ENCODE measurements at places on chromosomes 7 and 10.

DNA sequence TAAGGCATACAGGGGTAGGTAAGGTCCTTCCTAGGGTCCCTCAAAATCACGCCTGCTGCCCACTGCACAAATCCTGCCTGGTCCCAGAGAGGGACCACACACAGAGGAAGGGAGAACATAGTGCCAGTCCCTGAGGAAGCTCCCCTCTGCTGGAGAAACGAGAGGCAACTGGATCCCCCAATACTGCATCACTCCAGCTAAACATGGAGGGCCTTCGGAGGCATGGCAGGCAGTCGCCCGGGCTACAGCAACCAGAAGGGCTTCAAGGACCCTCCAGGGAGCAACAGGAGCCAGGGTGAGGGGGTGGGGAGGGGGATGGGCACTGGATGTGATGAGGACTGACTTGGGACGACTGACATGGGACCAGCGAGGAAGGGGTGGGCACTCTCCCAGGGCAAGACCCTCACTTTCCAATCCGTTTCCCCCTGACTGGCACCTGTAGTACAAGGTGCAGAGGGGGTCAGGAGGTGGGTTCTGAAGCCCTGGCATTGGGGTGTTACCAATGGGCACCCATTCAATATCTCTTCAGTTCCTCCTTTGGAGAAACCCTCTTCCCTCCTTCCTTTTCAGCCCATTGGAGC is 21.7 kb downstream of the DDIT4 start:
- no peak for DNase-seq

DNA sequence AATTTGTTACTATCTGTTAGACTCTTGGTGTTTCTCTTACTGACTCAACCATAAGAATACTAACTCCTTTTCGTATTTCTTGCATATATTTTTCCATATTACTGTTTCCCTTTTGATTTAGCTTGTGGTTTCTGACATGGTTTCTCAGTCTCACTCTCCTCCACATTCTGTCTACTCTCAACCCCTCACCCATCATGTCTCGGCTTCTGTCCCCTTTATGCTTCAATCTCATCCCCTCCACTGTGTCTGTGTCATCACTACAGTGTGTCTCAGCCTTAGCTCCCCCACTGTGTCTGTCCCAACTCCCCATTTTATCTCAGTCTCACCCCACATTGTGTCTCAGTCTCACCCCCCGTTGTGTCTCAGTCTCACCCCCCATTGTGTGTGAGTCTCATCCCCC is 126.9 kb downstream of the VIPR2 start:
- DNase-seq, result no peak

DNA sequence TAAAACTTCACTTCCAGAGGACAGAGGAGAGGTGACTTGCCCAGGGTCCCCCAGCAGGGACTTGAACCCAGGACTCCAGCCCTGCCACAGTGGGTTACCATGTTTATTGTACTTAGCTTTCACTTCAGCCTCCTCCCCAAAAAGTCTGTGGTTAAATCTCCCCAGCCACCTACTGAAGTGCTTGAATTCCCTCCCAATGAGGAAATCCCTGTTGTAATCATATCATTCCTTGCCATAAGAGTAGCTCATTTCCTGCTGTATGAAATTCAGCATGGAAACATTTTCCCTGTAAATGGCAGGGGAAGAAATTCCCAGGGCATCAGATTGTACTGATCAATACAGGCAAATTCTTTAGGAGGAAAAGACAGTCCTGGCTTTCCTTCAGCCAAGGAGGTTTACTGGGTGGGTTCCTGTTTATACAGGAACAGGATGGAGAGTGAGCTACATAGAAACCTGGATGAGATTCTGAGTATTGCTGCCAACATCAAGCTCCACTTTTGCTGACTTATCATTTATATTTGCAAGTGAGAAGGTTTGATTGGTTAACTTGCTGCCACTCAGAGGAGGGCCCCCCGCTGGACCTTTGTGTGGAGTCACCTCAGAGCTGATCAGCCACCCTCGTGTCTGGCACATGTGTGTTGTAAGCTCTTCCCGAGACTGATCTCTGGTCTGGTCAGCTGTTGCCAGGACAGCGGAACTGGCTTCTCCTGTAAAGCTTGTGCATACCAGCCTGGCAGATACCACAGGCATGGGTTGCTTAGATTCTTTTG is 16.4 kb upstream of the PDZD8 start:
- no peak for DNase-seq

GRCh38 chr10:31126593-31126992 is 94.9 kb upstream of the ZNF438 start:
- no peak for DNase-seq

GRCh38 chr10:78147202-78147601 is 113.5 kb downstream of the RPS24 start:
- DNase-seq, result no peak

DNA sequence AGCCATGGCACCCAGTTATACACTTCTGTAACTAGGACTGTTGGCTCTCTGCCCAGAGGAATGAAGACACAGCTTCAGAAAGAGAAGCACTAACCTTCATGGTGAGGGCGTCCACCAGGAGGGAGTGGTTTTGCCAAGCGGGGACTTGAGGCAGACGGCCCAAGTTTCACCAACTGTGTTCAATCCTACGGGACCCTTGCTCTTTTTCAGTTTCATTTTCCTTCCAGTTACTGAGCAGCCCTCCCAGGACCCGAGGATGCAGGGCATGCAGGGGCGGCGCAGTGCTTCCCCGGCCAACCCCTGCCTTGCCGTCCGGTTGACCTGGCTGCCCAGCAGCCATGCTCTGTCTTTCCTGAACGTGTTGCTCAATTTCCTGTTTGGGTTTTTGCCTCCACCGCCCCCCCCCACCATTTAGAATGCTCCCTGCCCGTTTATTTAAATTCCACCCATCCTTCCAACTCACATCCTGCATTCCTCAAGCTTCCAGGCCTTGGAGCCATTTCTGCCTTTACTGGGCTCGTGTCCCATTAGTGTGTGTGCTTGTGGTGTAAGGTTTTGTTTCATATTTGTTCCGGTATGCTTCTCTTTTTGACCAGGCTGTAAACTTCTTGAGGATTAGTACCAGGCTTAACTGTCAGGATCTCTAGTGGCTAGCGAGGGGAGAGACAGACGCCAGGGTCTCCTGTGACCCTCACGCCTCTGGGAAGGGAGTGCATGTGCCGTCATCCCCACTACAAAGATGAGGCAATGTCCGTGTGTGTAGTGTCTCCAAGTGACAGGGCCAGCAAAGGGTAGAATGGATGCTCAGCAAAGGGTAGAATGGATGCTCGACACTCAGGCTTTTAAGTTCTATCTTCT is 31.6 kb downstream of the IL15RA start:
- DNase-seq, result no peak

DNA sequence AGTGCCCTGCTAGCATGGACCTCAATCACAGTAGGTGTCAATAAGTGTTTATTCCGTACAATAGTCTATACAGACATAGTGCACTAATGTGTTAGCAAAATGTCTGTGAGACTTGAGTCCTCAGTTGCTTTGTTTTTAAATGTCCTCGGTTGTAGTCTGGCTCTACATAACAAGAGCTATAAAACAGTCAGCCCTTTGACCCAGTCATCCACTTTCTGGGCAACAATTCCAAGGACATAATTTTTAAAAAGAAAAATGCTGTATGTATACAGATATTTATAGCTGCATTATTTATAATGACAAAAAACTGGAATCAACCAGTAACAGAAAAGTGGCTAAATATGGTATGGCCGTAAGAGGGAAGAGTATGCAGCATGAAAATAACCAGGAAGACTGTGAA is 2.8 kb upstream of the PDLIM1 start:
- no peak for DNase-seq

- DNase-seq, result no peak
Measured at GRCh38 chr7:139702811-139703486, 74.8 kb downstream of the HIPK2 start.

DNA sequence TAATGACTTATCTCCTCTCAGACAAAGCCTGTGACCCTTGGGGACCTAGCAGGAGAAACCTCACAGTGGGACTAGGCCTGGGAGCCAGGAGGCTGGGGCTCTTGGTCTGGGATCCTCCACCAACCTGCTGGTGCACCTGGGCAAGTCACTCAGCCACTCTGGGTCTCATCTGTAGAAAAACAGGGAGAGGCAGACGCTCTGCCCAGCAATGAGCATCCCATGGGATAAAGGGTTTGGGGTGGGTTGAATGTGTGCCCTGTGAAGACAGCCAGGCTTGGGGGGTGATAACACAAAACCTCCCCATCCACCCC is 81.6 kb downstream of the ZMIZ1 start:
- DNase-seq, result no peak

- no peak for DNase-seq
Measured at GRCh38 chr7:51062222-51062987, 254.2 kb downstream of the COBL start.

DNA sequence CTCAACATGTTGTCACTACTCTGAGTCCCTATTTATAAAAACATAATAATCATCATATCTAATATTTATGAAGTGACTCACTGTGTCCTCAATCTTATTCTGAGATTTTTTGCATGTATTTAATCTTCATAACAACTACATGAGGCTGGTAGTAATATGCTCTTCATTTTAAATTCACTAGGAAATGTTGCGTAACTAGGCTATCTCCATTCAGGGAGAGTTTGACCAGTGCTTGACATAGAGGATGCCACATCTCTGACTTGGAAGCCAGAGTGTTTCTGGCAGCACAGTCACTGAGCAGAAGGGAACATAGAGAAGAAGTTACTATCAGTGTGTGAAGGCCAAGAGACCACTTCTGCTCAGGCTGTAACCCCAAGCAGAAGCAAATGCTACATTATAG is 88.9 kb downstream of the FAM13C start:
- no peak for DNase-seq

DNA sequence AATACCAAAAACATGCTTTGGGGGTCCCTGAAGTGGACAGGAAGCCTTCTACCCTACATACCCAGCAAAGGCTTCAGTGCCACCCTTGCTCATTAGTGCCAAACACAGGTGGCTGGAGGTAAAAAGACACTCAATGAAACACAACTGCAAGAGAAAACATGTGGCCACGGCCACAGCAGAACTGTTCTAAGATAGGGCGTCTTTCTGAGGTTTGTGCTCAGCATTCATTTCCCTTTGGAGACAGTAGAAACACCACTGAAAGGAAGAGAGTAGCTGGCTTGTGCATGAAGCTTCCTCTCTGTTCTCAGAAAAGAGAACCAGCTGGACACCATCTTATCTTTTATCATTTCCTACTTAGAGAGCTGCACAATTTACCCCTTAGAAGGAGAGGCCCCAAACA is 143.0 kb downstream of the PLXNA4 start:
- DNase-seq, result no peak

DNA sequence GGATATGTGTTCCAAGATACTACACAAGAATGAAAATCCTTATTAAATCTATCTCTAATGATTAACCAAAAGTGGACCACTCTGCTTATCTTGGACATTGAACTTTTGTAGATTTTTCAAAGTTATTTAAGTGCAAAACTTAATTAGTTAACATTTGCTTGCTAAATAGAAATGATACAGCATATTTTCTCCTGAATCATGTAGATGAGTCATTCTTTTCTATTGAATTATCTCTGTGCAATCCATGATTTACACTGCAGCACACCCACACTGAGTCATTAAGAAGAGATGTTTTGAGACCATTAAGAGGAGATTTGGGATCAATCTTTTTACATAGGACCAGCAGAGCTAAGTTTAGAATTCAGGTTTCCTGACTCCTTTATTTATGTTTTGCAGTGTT is 6.6 kb upstream of the ABCC2 start:
- DNase-seq, result no peak

- no peak for DNase-seq
Measured at GRCh38 chr7:70794962-70795361, 337.0 kb upstream of the GALNT17 start.

- no peak for DNase-seq
Measured at GRCh38 chr7:10973942-10974911, 555 bp downstream of the PHF14 start.

- no peak for DNase-seq
Measured at GRCh38 chr10:8453587-8453986, 399.1 kb downstream of the GATA3 start.

- DNase-seq, result no peak
Measured at GRCh38 chr7:44067064-44067951, 1.9 kb upstream of the PGAM2 start.

- DNase-seq, result no peak
Measured at GRCh38 chr10:73248259-73248724, 1.2 kb upstream of the DNAJC9 start.

DNA sequence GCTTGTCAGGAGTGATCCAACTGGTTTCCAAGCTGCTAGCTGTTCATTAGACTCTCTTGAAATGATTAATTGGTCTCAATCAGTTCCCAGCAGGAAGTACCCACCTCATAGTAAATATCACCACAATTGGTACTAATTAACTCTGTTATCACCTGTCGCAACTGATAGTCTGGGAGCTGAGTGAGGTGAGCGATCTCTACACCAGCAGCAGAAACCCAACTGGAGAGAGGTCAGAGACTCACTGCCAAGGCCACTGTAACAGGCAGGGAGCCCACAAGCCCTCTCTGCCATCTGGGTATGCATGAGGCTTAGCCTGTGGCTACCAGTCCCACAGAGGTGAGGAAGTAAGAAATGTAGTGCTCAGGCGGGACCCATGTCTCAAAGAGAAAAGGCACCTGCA is 245.5 kb downstream of the DYNC1I1 start:
- DNase-seq, result no peak

GRCh38 chr7:150382123-150382843 is 3.2 kb downstream of the ZNF775 start:
- DNase-seq, result no peak

GRCh38 chr10:96840841-96841518 is 8.9 kb downstream of the LCOR start:
- DNase-seq, result no peak

DNA sequence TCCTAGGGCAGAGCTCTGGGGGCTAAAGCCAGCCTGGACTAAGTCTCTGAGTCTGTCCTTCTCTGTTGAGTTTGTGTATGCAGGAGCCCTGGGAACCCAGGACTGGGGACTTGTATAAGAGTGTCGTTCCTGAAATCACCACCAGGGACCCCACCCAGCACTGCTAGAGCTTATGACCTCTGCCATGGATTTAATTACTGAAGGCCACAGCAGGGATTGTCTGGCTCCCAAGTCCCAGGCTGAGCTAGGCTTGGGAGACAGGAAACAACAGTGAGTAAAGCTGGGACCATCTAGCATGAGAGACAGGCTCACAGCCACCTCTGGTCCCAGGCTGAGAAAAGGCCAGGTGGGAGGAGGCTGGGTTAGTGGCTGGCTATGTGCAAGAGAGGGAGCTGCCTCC is 1.4 kb upstream of the TSPAN15 start:
- no peak for DNase-seq

DNA sequence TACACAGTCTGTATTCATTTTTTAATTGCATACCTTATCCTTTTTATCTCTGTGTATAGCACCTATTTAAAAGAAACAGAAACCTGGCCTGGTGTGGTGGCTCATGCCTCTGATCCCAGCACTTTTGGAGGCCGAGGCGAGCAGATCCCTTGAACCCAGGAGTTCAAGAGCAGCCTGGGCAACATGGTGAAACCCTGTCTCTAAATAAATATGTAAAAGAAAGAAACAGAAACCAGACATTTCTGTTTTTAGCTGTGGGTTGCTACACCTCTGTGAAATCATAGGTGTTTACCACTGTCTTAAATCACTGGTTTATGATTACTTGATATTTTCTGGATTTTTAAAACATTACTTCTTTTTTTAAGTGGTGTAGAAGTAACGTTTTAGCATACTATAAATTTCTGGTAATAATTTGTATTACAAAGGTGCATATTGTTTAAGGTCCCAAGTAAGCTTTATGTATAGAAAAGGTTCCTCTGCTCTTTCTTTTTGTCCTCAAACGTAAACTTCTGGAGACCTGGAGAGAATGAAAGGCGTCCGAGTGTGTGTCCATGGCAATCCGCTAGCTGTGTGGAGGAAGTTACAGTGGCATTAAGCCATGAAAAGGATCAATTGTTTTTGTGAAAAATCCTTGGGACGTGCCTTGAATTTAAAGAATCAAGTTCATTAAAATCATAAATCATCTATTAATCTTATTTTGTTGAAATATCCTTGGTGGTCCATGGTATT is 41.1 kb downstream of the PTPRZ1 start:
- DNase-seq, result no peak
